ENCODE measurements at places on chromosomes 2 and 18. TPM values are rescaled to one million over a fixed set of nuclear protein-coding genes. Genes with fewer than 3 reads are reported as not detected.

The TTL gene
- total RNA-seq, result 29.6 TPM

The SDC1 gene
- total RNA-seq, result not detected

The VIL1 gene
- total RNA-seq, result not detected

The LBX2 gene
- not detected for total RNA-seq

DNA sequence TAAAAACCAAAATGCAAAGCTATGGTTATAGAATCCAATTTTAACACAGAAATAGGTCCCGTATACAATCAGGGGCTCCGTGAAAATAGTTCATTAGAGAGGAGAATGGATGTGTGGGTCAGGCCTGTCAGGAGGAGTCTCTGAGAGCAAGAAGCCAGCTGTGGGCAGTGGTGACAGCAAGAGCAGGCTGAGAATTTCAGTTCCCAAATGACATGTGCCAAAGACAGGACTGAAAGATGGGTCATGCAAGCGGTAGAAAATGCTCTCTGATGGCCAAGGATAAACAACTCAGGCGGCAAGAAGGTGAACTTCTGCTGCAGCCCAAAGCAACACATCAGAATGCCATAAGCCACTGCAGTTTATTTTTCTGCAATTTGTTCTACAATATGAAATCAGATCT is 100.4 kb downstream of the CCDC141 start:
- DNase-seq, result no peak

DNA sequence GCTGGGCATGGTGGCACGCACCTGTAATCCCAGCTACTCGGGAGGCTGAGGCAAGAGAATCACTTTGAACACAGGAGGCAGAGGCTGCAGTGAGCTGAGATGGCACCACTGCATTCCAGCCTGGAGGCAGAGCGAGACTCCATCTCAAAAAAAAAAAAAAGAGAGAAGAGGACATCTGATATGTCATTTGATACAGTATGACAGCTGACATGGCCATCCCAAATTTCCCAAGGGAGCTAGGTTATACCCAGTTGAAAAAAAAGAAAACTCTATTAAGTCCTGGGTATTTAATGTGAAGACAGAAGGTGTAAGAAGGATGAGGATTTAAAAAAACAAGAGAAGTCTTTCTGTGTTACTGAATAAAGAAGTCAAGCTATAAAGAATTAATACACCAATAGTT is 23.3 kb downstream of the CLASP1 start:
- DNase-seq, result no peak

DNA sequence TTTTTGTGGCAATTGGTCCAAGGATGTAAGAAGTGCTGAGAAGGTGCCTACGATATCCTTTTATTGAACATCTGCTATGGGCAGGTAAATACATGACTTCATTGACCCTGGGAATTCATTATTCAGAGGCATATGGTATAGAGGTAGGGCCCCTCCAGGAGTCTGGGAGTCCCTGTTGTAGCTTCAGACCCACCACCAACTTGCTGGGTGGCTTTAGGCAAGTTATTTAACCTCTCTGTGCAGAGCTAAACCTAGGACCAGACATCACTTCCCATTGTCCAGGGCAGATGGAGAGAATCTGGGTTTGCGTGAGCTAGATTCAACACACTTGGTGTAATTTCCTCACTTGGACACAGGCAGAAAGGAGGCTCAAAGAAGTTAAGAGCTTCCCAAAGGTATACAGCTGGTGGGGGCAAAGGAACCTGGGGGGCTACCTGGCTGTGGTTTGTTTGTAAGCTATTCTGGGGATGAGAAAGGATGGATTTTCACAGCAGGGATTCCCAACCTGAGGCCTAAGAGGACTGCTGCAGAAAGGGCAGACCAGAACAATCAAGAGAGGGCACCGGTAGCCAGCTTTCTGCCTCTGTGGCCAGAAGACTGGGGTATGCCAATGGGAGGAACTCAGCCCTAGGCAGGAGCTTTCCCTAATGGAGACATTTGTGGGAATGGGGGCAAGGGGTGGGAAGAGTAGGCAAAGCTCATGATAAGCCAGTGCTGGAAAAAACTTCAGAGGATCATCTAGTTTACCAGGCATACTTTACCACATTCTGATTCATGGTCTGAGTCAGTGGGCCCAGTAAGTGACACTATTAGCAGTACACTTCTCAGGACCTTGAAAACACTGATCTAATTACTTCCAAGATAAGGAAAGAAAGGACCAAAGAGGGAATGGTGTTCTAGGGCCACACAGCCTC is 102.7 kb upstream of the SMAD2 start:
- DNase-seq, result peak; percentile 20

- DNase-seq, result no peak
Measured at GRCh38 chr2:176325732-176326131, 56.5 kb downstream of the MTX2 start.

DNA sequence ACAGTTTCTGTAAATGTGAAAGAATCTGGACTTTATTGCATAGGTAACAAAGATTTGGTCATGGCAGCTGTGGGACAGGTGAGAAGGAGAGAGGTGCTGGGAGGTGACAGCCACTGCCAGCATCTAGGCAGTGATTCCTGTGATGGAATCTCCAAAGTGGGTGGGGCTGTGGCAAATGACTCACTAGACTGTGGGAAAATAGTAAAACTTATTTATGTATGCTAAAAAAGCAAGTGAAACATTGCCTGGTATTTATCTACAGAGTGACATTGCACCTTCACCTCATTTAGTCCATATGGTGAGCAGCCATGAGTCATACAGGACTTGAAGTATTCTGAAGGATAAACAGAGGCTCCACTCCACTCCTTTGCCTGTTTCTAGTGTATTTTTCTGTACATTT is 145.3 kb upstream of the MEX3C start:
- no peak for DNase-seq

DNA sequence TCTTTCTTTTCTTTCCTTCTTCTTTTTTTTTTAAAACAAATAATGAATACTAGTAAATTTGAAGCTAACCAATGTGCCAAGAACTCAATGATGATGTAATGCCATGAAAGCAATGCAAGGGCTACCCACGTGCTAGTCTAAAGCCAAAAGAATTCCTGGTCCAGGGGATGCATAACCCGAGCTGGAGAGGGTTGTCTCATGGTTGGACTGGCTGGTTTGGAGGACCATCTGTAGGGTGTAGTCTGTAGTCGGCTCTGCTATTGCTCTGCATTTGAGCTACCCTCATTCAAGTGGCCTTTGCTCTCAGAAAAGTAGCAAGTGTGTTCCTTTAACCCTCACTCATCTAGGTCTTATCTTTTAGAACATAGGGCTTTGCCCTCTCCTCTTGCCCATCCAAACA is 469.6 kb upstream of the CELF4 start:
- DNase-seq, result no peak

DNA sequence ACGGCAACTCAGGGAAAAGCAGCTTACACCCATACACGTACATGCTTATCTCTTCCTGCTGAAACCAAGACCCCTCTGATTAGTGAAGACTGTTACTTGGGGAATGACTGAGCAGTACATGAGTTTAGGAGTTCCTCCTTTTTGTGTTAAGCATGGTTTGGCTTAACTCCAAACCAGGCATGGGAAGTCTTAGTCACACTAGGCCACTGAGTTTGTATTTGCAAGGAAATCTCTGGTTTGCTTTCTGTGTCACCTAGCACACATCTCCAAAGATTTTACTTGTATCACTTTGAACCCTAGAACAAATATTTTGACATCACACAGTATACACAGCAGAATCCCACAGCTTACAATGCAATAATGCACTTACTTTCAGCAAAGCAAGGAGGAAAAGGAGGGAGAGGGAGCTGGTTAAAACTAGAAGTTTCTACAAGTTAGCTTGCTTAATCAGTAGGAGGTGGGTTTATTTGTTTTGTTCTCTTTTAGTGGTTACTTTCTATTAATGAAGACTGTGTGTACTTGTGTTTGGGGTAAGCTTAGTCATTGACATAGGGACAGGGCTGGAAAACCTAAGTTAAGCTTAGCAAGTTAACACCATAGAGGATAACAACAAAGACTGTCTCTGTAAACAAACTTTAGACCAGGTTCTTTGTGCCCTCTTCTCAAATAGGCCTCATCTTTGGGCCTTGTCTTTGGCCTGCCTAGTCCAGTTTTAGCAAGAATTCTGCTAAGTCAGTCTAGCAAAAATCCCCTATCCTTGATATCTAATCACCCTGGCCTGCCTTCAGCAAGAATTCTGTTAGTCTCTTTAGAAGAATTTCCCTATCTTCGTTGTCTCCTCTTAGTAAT is 219.4 kb downstream of the MREG start:
- no peak for DNase-seq

DNA sequence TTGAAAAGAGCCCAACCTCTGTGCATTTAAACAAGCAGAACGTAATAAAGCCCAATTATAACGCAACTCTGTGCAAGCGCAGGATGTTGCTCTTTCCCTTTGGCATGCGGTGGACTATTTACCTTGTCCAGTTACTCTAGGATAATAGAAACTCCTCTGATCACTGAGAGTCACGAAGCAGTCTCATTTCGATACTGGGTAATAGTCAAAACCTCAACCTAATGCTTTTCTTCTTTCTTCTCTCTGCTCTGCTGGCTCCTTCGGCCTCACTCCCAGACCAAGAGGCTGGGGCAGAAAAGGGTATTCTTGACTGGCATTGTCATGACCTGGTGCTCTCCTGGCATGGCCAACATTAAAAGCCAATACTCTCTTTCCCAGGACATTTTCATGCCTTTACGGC is 89.7 kb upstream of the GCFC2 start:
- no peak for DNase-seq

GRCh38 chr2:237452861-237453260 is 34.2 kb upstream of the MLPH start:
- no peak for DNase-seq

- DNase-seq, result no peak
Measured at GRCh38 chr2:214904634-214905033, 95.2 kb upstream of the BARD1 start.

GRCh38 chr18:58055890-58056558 is 12.0 kb downstream of the NEDD4L start:
- DNase-seq, result no peak

GRCh38 chr2:30768036-30768686 is 39.1 kb downstream of the CAPN13 start:
- no peak for DNase-seq

DNA sequence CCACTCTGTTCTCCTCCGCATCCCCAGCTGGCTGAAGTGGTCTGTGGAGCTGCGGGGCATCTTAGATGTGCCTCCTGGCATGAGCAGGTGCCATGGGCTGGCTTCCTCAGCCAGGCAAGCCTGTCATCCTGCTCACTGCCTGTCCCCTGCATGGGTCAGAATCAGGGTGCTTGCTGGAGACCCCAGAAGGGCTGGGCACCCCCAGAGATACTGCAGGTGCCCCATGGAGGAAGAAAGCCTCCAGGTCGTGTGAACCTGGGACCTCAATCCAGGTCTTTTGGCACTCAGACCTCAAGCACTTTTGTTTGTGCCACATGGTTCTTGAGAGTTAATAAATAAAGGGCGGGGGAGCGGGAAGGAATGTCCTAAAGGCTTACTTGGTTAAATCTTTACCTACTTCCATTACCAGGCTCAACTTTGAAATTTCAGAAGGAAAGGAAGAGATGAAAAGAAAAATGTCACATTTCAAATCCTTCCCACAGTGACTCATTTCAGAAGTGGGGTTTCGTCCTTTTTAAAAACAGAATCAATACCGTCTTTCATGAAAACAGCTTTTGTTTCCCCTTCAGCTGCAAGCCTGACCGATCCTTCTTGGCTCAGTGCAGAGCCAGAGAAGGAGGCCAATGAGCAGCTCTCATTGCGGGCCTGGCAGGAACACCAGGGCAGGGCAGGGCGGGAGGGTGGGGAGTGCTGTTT is 69.9 kb downstream of the RHOB start:
- DNase-seq, result peak; percentile 67

GRCh38 chr2:120876526-120877280 is 141.0 kb downstream of the GLI2 start:
- no peak for DNase-seq

- DNase-seq, result no peak
Measured at GRCh38 chr2:108367561-108368175, 10.1 kb upstream of the SULT1C4 start.

GRCh38 chr2:19496646-19497045 is 138.2 kb upstream of the OSR1 start:
- no peak for DNase-seq

DNA sequence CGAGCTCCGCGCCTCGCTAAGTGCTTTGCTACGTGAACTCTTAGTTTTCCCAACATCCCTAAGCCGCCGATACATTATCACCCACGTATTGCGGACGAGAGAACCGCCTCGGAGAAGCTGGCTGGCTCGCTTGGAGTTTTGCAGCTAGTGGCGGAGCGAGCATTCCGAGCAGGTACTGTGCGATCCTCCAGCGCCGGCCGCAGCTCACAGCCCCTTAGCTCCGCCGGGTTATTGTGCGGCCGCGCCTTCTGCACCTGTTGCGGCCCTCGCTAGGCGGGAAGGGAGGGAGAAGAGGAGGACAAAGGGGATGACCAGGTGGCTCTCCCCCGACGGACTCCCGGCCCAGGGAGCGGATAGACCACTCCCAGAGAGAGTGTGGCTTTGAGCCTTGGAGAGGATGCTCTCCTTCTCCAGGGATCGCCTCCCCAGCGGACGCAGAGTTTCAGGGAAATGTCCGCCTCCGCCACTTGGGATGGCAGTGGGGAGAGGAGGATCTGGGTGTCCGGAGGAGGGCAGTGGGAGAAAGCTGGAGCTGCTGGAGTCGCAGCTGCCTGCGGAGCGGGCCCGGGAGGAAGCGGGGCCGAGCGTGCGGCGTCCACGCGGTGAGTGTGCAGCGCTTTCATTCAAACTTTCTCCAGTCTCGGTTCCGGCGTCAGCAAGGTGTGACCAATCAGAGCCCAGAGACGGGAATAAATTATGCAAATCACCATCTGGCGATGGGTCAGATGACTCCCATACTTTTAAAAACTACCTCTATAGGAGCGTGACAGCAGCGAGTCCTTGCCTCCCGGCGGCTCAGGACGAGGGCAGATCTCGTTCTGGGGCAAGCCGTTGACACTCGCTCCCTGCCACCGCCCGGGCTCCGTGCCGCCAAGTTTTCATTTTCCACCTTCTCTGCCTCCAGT is at the start of gene LIPG:
TSS of gene LIPG (plus strand) at position 769 of the 905 bp plus-strand sequence. CDS start 252 bp downstream, outside the sequence.
- no peak for DNase-seq

DNA sequence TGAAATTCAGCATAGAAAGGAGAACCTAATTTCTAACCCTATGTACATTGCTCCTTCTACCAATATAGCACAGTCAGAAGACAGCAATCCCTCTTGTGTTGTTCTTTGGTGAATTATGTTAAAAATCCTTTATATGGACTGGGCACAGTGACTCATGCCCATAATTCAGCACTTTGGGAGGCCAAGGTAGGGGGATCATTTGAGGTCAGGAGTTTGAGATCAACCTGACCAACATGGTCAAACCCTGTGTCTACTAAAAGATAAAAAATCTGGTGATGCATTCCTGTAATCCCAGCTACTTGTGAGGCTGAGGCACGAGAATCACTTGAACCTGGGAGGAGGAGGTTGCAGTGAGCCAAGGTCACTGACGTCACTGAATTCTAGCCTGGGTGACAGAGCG is 195.6 kb downstream of the TMX3 start:
- DNase-seq, result no peak

GRCh38 chr2:156787517-156787916 is 351.3 kb downstream of the GPD2 start:
- DNase-seq, result no peak

GRCh38 chr2:152431370-152432098 is 96.6 kb downstream of the FMNL2 start:
- DNase-seq, result no peak

- DNase-seq, result no peak
Measured at GRCh38 chr2:206983161-206983859, 44.0 kb downstream of the CPO start.

GRCh38 chr2:38907743-38908562 is 18.3 kb downstream of the ARHGEF33 start:
- DNase-seq, result no peak

GRCh38 chr2:147609301-147609700 is 235.5 kb upstream of the ACVR2A start:
- no peak for DNase-seq
